ENCODE measurements at places on chromosomes 3 and 15. TPM values are rescaled to one million over a fixed set of nuclear protein-coding genes. Genes with fewer than 3 reads are reported as not detected.

Gene VGLL3
- total RNA-seq, result 6.3 TPM

Gene SECISBP2L
- total RNA-seq, result 19.6 TPM

Gene ADPRH
- total RNA-seq, result not detected

Gene CKMT1B
- total RNA-seq, result 19.0 TPM

Gene RNF111
- total RNA-seq, result 29.2 TPM

Gene GOLGA6A
- total RNA-seq, result not detected

Gene ACP3
- total RNA-seq, result not detected

Gene CHL1
- total RNA-seq, result not detected

Gene C15orf62
- total RNA-seq, result 0.52 TPM

Gene NLGN1
- total RNA-seq, result not detected

Gene RASGRF1
- 0.29 TPM for total RNA-seq

Gene PLIN1
- 0.17 TPM for total RNA-seq

Gene SLC22A14
- total RNA-seq, result 0.64 TPM

Gene TEX9
- total RNA-seq, result 6.3 TPM

Gene IL17RC
- total RNA-seq, result 25.7 TPM

Gene FSIP1
- total RNA-seq, result 2.2 TPM

Gene P4HTM
- 26.1 TPM for total RNA-seq

Gene GOLGA8Q
- total RNA-seq, result 2.0 TPM

Gene SAMMSON
- not detected for total RNA-seq

Gene RAP2B
- 15.0 TPM for total RNA-seq

Gene OXTR
- total RNA-seq, result 0.63 TPM

Gene SLC9C1
- total RNA-seq, result not detected

Gene SLC12A1
- not detected for total RNA-seq

Gene NSUN3
- total RNA-seq, result 10.6 TPM

Gene GOLGA6L6
- not detected for total RNA-seq

Gene TFG
- 162 TPM for total RNA-seq

Gene BSN
- 0.10 TPM for total RNA-seq

Gene ZNF860
- total RNA-seq, result 11.7 TPM

Gene MORC1
- total RNA-seq, result not detected

Gene TTC14
- total RNA-seq, result 35.8 TPM

Data from MCF 10A (cell line).